ENCODE measurements at places on chromosomes 6 and 20. TPM values are rescaled to one million over a fixed set of nuclear protein-coding genes. Genes with fewer than 3 reads are reported as not detected.

The SIRPD gene
- not detected for total RNA-seq

The MCM8 gene
- 28.3 TPM for total RNA-seq

The MLN gene
- not detected for total RNA-seq

The SSTR4 gene
- not detected for total RNA-seq

The FOXA2 gene
- total RNA-seq: 28.0 TPM

The BANF2 gene
- not detected for total RNA-seq

- H3K36me3 ChIP-seq: no peaks in the 10 kb centered on the region
- H3K27ac ChIP-seq: no peak overlapping the region
- no peaks in the 10 kb centered on the region for H3K27me3 ChIP-seq
These were observed 46.7 kb upstream of the KIF16B start for GRCh38 chr20:16619953-16620352.

GRCh38 chr20:1331801-1332453, 3.0 kb upstream of the SDCBP2 start:
- H3K27me3 ChIP-seq: no peaks in the 10 kb centered on the region
- H3K4me1 ChIP-seq: peaks cover 32% of the 10 kb centered on the region
- H3K27ac ChIP-seq: no peak overlapping the region
- H3K4me3 ChIP-seq: no peak overlapping the region
- no peak for DNase-seq

- no peak for DNase-seq
- H3K4me3 ChIP-seq: no peak overlapping the region
- H3K27me3 ChIP-seq: peaks cover 13% of the 10 kb centered on the region
- no peak overlapping the region for H3K27ac ChIP-seq
- H3K4me1 ChIP-seq: peaks cover 2% of the 10 kb centered on the region
- no peaks in the 10 kb centered on the region for H3K36me3 ChIP-seq
These were observed 12.4 kb upstream of the NPBWR2 start for GRCh38 chr20:64119681-64120341.

GRCh38 chr6:11211254-11211653, 21.2 kb downstream of the NEDD9 start:
- DNase-seq: no peak
- H3K27me3 ChIP-seq: no peaks in the 10 kb centered on the region
- H3K4me3 ChIP-seq: no peak overlapping the region
- H3K27ac ChIP-seq: no peak overlapping the region
- H3K36me3 ChIP-seq: no peaks in the 10 kb centered on the region
- H3K4me1 ChIP-seq: no peaks in the 10 kb centered on the region

- H3K36me3 ChIP-seq: no peaks in the 10 kb centered on the region
- no peaks in the 10 kb centered on the region for H3K27me3 ChIP-seq
- H3K4me1 ChIP-seq: no peaks in the 10 kb centered on the region
These were observed 135.6 kb upstream of the UST start for GRCh38 chr6:148611213-148611612.

DNA sequence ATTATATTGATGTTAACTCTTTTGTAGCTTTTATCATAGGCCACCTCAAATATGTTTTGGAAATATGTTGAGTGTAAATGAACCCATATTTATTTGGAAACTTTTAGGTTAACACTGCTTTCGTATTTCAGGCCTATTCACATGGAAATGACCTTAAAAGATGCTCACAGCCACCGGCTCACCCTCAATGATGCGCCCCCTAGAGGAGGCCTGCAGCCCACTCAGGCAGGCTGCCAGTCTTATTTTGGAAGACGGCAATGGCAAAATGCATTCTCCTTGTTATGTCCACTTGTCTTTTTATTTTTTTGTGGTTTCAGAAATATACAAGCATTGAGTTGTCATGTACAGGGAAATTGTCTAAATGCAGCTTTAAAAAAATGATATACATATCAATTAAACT, 869.7 kb downstream of the PHF3 start:
- no peak for DNase-seq
- H3K4me3 ChIP-seq: no peak overlapping the region
- H3K36me3 ChIP-seq: no peaks in the 10 kb centered on the region
- H3K27me3 ChIP-seq: no peaks in the 10 kb centered on the region

- H3K4me3 ChIP-seq: no peak overlapping the region
- H3K4me1 ChIP-seq: no peaks in the 10 kb centered on the region
- H3K27me3 ChIP-seq: no peaks in the 10 kb centered on the region
- H3K36me3 ChIP-seq: no peaks in the 10 kb centered on the region
- no peak overlapping the region for H3K27ac ChIP-seq
These were observed 156.3 kb downstream of the CARMIL1 start for GRCh38 chr6:25435416-25435985.

DNA sequence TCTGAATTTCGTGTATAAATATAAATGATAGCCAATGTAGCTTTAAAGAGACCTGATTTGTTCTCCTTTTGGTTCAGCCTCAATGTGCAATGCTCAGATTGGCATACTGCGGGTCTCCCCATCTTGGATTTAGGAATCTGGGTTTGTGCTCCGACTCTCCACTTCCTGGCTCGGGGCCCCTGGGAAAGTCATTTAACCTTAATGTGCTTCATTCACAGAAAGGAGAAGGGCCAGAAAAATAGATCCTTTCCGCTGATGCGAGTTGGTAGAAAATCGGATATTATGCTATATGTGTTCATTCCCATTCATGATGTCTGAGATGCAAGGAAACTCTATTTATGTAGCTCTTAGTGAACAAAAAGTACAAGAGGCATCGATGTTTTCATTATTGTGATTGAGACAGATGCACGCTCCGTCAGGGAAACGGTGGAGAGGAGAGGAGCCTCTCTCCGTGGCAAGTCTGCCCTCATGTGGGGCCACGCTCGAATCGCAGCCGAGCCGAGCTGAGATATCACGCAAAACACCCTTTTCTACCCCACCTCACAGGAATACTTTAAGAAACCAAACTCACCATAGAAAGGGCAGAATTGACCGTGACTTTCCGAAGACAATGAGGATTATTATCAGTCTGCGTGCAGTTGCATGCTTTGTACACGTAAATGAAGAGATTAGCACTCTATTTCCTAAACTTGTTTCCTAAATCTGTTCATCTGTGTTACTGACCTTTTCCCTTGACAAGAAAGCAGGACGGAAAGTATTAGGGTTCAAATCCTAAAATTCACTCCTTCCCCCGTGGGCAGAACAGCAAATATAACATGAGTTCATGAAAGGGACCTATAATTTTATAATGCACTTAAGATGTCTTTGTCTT, 136.6 kb downstream of the COL9A1 start:
- peak; percentile 35 for DNase-seq
- H3K36me3 ChIP-seq: no peaks in the 10 kb centered on the region
- H3K27ac ChIP-seq: no peak overlapping the region
- 0 out of 2 replicates have a peak, but pooled peaks cover 3% of the 10 kb centered on the region for H3K4me1 ChIP-seq
- H3K4me3 ChIP-seq: no peak overlapping the region

GRCh38 chr6:161455848-161456247, 182.0 kb upstream of the AGPAT4 start:
- no peak overlapping the region for H3K4me3 ChIP-seq
- no peaks in the 10 kb centered on the region for H3K4me1 ChIP-seq
- no peaks in the 10 kb centered on the region for H3K27me3 ChIP-seq
- DNase-seq: no peak

DNA sequence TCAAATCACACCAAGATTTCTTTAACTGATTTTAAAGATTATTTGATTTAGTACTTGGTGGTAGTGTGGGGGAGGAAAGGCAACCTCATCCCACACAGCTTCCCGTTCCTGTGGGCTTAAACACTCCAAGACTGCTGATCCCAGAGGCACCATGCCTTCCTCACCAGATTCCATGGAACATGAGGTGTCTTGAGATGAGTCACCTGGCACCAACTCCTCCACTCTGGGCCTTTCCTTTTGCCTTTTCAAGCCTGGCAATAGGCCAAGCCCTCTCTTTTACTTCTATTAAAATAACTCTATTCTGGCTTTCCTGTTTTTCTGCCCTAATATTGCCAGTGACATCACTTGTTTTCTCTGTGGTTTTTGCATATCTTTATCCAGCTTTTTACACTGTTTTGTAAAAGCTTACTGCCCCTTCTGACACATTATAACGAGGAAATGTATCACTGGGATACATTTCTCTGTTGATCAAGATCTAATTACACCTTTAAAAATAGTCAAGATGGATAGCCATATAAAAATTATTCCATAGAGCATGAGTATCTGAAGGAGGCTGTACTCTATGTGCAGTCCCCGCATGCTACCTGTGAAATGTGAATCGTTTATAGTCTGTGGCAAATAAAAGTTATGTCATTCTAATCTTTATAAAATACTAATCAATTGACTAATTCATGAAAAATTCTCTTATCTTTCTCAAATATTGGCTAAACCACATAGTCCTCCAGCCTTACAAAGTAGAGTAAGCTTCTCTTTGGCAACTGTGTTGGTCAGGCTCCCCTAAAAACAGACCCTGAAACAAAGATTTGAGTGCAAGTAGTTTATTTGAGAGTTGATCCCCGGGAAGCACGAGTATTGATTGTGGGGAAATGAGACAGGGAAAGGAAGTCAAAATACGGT, 257.8 kb upstream of the KCNQ5 start:
- H3K4me3 ChIP-seq: no peak overlapping the region
- no peaks in the 10 kb centered on the region for H3K36me3 ChIP-seq
- no peaks in the 10 kb centered on the region for H3K4me1 ChIP-seq
- no peak overlapping the region for H3K27ac ChIP-seq
- DNase-seq: peak; percentile 41

DNA sequence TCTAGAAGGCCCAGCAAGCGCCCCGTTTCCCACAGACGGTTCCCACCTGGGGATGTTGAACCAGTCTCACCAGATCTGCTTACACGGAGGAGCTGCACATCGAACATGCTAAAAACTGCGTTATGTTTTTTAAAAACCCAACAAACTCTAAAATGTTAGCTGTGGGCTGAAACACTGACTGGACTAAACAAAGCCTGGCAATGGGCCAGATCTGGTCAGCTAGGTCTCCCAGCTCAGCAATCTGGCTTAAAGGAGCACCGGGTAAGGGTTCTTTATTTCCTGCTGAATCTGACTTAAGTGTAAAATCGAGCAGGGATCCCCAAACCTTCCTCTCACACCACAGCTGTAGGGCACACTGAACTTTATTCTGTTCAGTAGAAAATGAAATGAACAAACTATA, 156.9 kb downstream of the FOXC1 start:
- no peaks in the 10 kb centered on the region for H3K27me3 ChIP-seq
- H3K36me3 ChIP-seq: no peaks in the 10 kb centered on the region
- H3K4me1 ChIP-seq: no peaks in the 10 kb centered on the region
- H3K4me3 ChIP-seq: no peak overlapping the region

DNA sequence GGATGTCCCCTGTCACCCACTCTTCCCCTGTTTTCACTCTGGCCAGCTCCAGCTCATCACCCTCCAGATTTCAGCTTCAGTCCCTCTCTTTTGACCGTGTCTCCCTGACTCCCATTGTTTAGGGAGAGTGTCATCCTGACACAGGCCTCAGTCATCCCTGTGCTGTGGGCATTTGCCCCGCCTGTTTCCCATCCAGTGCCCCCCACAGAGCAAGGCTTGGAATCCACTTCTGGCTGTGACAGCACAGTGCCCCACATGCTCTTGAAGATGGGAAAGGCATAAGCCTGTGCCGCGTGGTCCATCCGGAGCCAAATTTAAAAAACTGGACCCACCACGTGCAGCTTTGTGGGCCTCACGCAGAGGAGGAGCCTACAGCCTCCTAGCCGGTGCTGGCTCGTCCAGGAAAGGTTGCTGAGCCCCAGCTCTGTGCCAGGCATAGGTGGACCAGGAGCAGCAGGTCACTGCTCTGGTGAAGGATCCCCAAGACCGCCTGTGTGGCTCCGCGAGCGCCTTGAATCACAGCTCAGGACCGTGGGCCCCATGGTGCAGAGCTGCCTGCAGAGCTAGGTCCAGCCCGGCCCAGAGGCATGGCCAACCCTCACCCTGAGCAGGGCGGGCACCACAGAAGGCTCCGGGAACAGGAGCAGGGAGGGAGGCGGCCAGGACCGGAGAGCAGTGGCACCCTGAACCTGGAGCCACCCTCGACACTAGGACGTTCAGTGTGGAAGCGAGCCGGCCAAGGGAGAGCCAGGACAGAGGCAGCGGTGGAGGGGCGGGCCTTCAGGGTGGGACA, 172.8 kb downstream of the CDH4 start:
- H3K27me3 ChIP-seq: peaks cover 3% of the 10 kb centered on the region
- H3K4me1 ChIP-seq: no peaks in the 10 kb centered on the region
- no peak overlapping the region for H3K4me3 ChIP-seq
- no peak overlapping the region for H3K27ac ChIP-seq
- DNase-seq: no peak

GRCh38 chr6:167649476-167649875, 177.2 kb upstream of the AFDN start:
- no peaks in the 10 kb centered on the region for H3K27me3 ChIP-seq
- no peak for DNase-seq
- H3K4me3 ChIP-seq: no peak overlapping the region
- H3K36me3 ChIP-seq: no peaks in the 10 kb centered on the region

GRCh38 chr6:37585937-37586336, 86.2 kb upstream of the CCDC167 start:
- no peaks in the 10 kb centered on the region for H3K27me3 ChIP-seq
- H3K4me3 ChIP-seq: no peak overlapping the region
- H3K36me3 ChIP-seq: no peaks in the 10 kb centered on the region
- no peaks in the 10 kb centered on the region for H3K4me1 ChIP-seq
- no peak for DNase-seq

GRCh38 chr6:164227952-164228522, 813.5 kb downstream of the QKI start:
- H3K4me3 ChIP-seq: no peak overlapping the region
- DNase-seq: no peak
- H3K36me3 ChIP-seq: no peaks in the 10 kb centered on the region
- no peaks in the 10 kb centered on the region for H3K4me1 ChIP-seq

DNA sequence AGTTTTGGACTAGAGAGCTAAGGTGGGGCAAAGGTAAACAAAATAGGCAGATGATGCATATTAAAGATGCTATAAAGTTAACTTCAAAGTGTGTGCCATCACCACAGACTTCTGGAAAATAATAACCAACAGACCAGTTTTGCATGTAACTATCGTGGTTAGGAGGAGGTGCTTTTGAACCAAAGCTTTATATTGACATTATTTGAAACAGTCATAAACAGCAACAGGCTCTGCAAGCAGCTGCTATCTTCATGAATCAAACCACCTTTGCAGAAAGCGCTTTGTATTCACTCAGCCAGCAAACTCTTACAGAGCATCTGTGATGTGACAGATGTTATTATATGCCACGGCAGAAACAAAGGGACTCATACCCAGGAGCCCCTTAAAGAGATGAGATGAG, 81.9 kb downstream of the CRYBG1 start:
- H3K27me3 ChIP-seq: peaks cover 51% of the 10 kb centered on the region
- no peak overlapping the region for H3K4me3 ChIP-seq
- H3K27ac ChIP-seq: no peak overlapping the region
- H3K4me1 ChIP-seq: no peaks in the 10 kb centered on the region
- no peaks in the 10 kb centered on the region for H3K36me3 ChIP-seq
- DNase-seq: no peak

DNA sequence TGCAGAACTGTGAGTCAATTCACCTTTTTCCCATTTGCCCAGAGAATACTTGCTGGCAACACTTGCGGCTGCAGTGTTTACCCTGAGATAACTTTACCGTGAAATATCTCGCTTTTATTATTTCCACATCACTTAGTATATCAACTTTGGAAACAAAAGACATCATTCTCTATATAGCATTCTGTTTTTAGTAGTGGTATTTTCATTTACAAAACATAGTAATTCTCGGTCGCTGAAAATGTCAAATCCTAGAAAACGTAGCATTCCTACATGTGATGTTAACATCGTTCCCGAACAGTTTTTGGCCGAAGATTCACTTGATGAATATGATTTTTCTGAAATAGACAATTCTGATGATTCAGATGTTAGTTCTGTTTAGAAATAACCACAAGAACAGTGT, 52.0 kb downstream of the NHLRC1 start:
- no peak for DNase-seq
- H3K27ac ChIP-seq: no peak overlapping the region
- no peaks in the 10 kb centered on the region for H3K4me1 ChIP-seq
- H3K36me3 ChIP-seq: no peaks in the 10 kb centered on the region
- no peak overlapping the region for H3K4me3 ChIP-seq
- H3K27me3 ChIP-seq: no peaks in the 10 kb centered on the region
